ENCODE measurements at places on chromosomes 12 and 14. TPM values are rescaled to one million over a fixed set of nuclear protein-coding genes. Genes with fewer than 3 reads are reported as not detected.

DNA sequence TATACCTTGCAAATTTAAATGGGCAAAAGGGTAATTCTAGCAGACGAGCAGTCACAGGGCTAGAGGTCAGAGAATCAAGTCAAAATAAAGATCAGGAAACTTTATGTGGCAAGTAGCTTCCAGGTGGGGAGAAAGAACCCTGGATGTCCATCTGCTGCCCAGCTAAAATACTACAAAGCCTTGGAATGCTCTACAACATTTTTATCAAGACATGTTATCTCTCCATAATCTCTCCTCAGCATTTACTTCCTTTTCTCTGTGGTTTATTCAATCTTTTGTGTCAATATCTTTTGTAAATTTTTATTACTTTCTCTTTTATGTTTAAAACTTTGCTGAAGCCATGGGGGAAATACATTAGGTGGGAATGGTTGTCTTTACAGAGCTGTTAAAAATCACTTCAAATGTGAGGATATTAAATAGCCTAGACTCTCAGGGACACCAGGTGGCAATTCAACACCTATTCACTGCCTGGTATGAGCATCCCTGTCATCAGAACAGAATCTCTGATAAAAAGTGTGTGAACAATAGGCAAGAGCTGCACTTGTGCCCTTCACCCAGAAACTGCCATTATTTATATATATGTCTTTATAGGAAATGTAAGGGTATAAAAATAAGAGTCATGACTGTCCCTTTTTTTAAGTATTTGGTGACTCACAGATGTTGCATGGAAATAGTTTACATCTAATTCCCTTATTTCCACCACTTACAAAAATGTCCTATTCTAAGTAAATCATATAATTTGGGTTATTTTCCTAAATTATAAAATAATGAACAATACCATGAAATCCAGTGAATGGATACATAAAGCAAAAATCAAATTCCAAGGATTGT, 152.9 kb downstream of the EPS8 start:
- H3K36me3 ChIP-seq: peaks cover 21% of the 10 kb centered on the region
- no peaks in the 10 kb centered on the region for H3K27me3 ChIP-seq
- H3K4me1 ChIP-seq: peaks cover 30% of the 10 kb centered on the region
- H3K27ac ChIP-seq: no peak overlapping the region
- DNase-seq: no peak

DNA sequence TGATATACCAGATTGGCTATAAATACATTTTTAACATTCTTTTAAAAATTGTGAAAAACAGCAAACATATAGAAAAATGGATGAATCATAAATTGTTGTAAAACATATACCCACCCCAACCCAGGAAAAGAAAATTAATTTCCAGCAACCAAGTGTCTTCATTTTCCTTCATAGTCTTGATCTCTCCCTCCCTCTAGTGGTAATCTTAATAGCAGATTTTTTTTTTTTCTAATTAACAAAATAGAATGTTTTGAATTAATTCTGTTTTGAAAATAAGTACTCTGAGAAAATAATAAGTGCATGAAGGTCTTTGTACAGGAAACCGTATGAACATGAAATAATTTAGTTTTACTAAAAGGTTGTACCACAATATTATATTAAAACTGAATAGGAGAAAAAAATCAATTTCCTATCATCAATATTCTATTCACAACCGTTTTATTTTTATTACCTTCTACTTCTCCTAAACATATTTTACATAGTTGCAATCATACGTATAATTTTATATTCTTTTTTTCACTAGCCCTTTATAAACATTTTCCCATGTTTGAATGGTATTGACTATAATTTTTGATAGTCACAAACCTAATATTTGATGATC, 7.0 kb downstream of the ETNK1 start:
- DNase-seq: no peak
- peak overlapping the region; percentile 26 for H3K4me3 ChIP-seq
- H3K4me1 ChIP-seq: peaks cover 50% of the 10 kb centered on the region
- H3K27me3 ChIP-seq: no peaks in the 10 kb centered on the region

DNA sequence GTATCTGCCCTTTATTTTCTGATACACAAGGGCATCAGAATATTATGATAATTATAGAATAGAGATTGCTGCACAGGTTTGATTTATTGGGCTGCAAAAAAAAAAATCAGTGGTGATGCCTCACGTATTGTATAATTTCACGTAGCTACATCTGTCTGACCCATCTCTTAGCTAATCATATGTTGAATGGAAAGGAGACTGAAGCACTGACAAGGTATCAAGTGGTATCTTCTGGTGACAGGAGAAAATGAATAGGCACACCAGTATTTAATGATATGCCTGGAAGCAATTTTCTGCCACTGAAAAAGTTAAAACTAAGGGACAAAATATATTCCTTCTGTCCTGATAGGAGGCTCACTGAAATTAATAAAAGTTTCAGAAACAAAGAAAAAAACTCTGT, 837.2 kb upstream of the FBXO33 start:
- H3K36me3 ChIP-seq: no peaks in the 10 kb centered on the region
- H3K27me3 ChIP-seq: no peaks in the 10 kb centered on the region
- no peak for DNase-seq
- no peak overlapping the region for H3K27ac ChIP-seq
- H3K4me1 ChIP-seq: no peaks in the 10 kb centered on the region

GRCh38 chr12:39912211-39912980, 193.5 kb downstream of the SLC2A13 start:
- no peak overlapping the region for H3K27ac ChIP-seq
- H3K27me3 ChIP-seq: no peaks in the 10 kb centered on the region
- no peaks in the 10 kb centered on the region for H3K4me1 ChIP-seq
- H3K4me3 ChIP-seq: no peak overlapping the region

DNA sequence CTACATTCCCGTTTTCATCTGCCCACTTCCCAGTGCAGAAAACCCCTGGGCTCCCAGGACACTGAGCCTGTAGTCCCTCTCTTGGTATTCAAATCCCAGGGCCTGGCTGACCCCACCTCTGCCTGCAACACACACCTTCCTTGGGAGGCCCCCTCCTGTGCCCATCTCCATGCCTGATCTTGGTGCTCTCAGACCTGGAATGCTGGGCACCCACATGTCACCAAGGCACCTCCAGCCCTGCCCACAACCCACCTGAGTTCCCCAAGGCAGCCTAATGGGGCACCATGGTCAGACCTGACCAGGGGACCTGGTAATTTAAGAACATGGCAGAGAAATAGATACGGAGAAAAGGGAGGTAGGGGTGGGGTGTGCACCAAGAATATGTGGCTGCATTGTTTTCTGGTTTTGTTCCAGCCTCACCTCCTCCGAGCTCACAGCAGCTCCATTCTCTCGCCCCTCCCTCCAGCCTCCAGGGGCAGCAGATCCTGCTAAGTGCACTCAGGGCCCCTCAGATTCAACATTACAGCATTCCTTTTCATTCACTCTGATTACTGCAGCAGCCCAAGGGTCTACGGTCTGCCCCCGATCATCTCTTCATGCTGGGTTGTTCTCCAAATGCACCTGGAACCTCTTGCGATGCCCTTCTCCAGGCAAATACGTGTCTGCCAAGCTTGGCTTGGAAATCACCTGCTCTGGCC, 9.2 kb upstream of the HSP90AA1 start:
- H3K27ac ChIP-seq: peak overlapping the region; percentile 70
- DNase-seq: no peak
- no peaks in the 10 kb centered on the region for H3K27me3 ChIP-seq
- peaks cover 12% of the 10 kb centered on the region for H3K4me1 ChIP-seq
- H3K4me3 ChIP-seq: peak overlapping the region; percentile 41
- H3K36me3 ChIP-seq: no peaks in the 10 kb centered on the region

Gene KRT5
- not detected for total RNA-seq

Gene TMTC3
- 23.6 TPM for total RNA-seq

Gene RHOJ
- 34.6 TPM for total RNA-seq

- H3K4me3 ChIP-seq: no peak overlapping the region
- peaks cover 11% of the 10 kb centered on the region for H3K4me1 ChIP-seq
- no peaks in the 10 kb centered on the region for H3K36me3 ChIP-seq
- H3K27ac ChIP-seq: no peak overlapping the region
- H3K27me3 ChIP-seq: peaks cover 31% of the 10 kb centered on the region
Measured at GRCh38 chr14:52073251-52073650, 4.4 kb upstream of the NID2 start.

GRCh38 chr12:37543131-37543965, 773.2 kb upstream of the ALG10B start:
- H3K36me3 ChIP-seq: peaks cover 22% of the 10 kb centered on the region
- H3K4me1 ChIP-seq: no peaks in the 10 kb centered on the region
- no peak overlapping the region for H3K4me3 ChIP-seq

- peaks cover 38% of the 10 kb centered on the region for H3K4me1 ChIP-seq
- peak overlapping the region; percentile 99 for H3K4me3 ChIP-seq
- no peaks in the 10 kb centered on the region for H3K36me3 ChIP-seq
- DNase-seq: no peak
- peaks cover 2% of the 10 kb centered on the region for H3K27me3 ChIP-seq
Measured at GRCh38 chr14:32075672-32076277, 1.3 kb upstream of the ARHGAP5 start.

Gene APOF
- total RNA-seq: not detected

Data from neural crest cell (in vitro differentiated cells).